ENCODE measurements at places on chromosomes 2 and 18.
A peak's percentile ranks its signal among the peaks of the same experiment; 100 is the strongest.

DNA sequence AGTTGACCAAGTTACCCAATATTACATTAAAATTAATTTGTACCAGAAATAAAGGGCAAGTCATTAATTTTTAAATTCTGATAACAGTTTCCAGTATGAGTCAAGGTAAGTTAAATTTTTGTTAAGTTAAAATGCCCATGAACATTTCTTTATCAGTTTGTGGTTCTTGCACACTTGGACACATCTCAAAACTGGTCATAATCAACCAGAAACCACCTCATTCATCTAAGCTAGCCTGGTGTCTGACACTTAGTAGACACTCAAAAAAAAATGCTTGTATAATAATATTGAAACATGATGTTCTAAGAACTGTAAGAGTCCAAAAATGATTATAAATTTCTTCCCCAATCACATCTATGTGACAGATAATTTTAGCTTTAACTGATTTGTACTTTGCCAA, 62.4 kb downstream of the SATB2 start:
- DNase-seq, result no peak

- DNase-seq, result no peak
These were observed 17.3 kb upstream of the NEUROD1 start for GRCh38 chr2:181697571-181697970.

DNA sequence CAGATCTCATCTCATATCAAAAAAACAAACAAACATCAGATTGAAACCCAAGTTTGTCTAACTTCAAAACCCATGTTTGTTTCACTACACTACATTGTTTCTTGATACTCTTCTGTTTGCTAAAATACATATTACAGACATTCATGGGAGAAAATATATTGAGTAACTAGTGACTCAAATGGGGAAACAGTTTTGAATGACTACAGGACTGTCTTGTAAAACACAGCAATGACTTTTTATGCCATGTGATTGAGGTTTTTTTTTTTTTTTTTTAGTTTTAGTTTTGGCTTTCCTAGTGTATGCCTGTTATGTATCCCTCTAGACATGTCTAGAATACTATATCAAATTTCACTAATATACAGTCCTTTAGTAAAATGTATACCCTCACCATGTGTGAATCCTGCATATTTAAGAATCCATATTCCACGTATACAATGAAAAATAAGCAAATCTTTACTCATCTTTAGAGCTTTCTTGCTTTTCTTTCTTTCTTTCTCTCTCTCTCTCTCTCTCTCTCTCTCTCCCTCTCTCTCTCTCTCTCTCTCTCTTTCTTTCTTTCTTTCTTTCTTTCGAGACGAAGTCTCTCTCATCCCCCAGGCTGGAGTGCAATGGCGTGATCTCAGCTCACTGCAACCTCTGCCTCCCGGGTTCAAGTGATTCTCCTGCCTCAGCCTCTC, 46.6 kb upstream of the SERTAD2 start:
- peak; percentile 63 for DNase-seq

DNA sequence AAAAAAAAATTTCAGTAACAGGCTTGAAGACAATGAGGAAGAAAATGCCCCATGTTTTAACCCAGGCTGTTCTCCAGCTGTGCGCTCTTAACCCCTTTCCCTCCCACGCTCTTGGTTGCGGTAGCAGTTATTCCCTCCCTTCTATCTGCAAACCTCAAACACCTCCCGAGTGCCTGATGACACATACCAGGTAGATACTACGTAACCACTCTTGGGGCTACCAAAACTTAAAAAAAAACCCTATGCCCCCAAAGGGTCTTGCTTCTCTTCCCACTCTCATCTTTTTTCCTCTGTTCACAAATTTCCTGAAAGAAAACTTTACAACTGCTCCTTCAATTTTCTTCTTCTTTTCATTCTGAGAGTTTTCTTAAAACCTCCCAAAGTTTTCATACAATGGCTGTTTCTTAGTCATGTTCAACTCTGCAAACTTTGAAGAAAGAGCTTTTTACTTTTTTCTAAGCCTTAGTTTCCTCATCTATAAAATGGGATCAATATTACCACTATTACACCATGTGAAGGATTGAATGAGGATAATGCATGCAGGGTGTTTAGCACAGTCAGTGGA, 4.9 kb upstream of the DRC1 start:
- no peak for DNase-seq

DNA sequence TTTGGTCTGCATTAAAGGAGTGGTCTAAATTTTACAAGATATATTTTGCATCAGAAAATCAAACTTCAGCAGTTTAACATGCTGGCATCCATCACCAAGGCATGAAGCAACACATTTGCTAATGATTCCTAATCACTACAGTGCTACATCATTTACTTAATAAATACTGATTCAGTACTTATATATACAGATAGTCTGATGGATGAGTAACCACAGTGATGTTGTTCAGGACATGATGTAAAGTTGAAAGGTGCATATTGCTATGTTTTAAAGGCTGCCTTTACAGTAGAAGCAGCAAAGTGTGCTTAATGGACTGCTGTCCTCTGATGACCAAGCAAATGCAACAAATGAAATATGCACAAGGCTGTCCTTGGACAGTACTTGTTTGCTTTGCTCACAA, 11.1 kb downstream of the SUPT7L start:
- DNase-seq, result no peak

DNA sequence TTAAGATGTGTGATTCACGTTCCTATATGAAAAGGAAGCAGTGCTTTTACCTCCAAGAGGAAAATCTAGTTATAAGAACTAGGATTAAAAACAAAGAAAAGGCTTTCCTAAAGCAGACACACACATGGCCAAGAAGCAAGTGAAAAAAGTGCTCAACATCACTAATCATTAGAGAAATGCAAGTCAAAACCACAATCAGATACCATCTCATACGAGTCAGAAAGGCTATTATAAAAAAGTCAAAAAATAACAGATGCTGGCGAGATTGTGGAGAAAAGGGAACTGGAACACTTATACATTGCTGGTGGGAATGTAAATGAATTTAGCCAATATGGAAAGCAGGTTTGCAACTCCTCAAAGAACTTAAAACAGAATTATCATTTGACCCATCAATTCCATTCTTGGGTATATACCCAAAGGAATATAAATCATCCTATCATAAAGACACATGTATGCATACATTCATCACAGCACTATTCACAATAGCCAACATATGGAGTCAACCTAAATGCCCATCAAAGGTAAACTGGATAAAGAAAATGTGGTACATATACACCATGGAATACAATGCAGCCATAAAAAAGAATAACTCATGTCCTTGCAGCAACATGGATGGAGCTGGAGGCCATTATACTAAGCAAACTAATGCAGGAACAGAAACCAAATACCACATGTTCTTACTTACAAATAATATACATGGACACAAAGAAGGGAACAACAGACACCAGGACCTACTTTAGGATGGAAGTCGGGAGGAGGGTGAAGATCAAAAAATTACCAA, 285.3 kb downstream of the RAD51AP2 start:
- no peak for DNase-seq

- no peak for DNase-seq
These were observed 173.8 kb downstream of the TRIB2 start for GRCh38 chr2:12890481-12890991.

- no peak for DNase-seq
These were observed 233.2 kb upstream of the PARD3B start for GRCh38 chr2:204312105-204312504.

DNA sequence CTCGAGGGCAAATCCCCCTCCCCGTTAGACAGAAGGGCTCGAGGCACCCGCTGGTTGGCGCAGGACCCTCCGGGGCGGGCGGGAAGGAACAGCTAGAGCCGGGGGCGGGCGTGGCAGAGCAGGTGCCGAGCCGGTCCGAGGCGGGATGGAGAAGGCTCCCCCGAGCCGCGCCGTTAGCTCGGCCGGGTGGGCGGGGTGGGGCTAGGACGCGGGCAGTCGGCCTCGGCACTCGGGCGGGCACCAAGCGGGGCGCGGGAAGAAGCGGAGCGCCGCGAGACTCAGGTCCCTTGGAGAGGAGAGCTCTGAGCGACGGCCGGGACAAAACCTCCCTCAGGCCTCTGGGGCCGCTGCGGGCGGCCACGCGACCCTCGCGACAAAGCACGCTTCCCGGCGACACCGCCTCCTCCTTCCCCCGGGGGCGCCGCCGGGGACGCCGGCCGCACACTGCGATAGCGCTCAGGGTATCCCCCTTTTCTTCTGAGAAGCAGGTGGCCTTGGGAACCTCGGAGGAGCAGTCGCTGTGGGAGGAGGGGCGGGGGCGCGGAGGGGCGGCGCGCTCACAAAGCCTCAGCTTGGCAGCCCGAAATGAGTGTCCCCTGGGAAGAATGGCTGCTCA, 721 bp downstream of the FHOD3 start:
- no peak for DNase-seq

- DNase-seq, result peak; percentile 35
These were observed 8.2 kb downstream of the CNNM3 start for GRCh38 chr2:96824079-96824870.

- DNase-seq, result no peak
These were observed 1649.7 kb downstream of the LRP1B start for GRCh38 chr2:140481136-140481535.

- no peak for DNase-seq
These were observed 74.3 kb downstream of the GREB1L start for GRCh38 chr18:21316296-21316695.

DNA sequence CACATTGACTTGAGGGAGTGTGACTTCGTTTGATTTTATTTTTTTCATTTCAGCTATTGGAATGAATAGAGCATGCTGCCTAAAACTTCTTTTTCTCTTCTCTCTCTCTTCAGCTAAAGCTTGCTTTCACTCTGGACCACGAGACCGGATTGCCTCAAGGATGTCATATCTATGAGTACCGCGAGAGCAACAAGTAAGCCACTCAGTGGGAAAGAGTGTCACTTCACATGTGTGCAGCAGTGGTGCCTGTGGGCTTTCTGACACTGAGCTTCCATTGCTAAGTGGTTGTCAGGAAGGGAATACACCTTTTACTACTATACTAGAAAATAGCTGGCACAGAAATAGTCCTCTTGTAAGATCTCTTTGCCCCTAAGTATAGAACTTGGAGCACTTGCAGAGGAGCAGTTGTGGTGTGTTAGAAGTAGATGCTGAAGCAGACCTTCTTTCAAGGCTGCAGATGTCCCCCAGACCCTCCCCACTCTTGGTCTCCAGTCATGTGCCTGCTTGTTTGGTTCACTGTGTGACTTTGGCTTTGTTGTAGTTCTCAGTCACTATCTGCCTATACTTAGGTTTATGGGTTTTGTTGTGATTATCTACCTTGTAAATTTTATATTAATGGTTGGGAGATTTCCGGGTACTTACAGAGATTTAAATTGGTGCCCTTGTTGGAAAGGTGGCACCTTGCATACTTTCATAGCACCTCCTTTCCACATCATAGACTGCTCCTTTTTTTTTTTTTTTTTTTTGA, 78.5 kb upstream of the ALPP start:
- no peak for DNase-seq

DNA sequence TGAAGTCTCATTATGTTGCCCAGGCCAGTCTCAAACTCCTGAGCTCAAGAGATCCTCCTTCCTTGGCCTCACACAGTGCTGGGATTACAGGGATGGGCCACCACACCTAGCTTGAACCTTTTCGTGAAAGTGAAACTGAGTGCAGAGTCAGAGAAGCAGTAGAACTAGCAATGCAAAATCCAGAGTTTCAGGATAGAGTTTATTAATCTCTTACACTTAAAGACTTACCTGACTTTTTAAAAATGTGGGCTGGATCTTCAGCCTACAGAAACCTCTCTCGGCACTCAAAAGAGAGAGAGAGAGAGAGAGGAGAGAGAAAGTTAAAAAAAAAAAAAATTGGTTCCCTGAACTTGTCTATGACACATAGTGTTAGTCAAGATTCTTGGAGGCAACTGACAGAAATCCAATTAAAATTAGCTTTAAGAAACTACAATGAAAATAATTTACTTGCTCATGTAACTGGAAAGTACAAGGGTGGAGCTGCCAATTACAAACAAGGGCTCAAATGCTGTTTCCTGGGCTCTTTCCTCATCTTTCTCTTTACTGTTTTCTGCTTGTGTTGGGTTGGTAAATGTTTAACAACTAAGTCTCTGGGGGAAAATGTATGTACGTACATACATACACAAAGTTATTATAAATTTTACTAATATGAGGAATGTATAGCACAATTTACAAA, 98.1 kb upstream of the CERS6 start:
- DNase-seq, result peak; percentile 40

GRCh38 chr2:66790651-66791181, 355.8 kb downstream of the MEIS1 start:
- DNase-seq, result no peak

- DNase-seq, result peak; percentile 59
These were observed 1.3 kb upstream of the DPYSL5 start for GRCh38 chr2:26846334-26847306.

GRCh38 chr2:10235909-10236550, 66.7 kb upstream of the HPCAL1 start:
- DNase-seq, result no peak

DNA sequence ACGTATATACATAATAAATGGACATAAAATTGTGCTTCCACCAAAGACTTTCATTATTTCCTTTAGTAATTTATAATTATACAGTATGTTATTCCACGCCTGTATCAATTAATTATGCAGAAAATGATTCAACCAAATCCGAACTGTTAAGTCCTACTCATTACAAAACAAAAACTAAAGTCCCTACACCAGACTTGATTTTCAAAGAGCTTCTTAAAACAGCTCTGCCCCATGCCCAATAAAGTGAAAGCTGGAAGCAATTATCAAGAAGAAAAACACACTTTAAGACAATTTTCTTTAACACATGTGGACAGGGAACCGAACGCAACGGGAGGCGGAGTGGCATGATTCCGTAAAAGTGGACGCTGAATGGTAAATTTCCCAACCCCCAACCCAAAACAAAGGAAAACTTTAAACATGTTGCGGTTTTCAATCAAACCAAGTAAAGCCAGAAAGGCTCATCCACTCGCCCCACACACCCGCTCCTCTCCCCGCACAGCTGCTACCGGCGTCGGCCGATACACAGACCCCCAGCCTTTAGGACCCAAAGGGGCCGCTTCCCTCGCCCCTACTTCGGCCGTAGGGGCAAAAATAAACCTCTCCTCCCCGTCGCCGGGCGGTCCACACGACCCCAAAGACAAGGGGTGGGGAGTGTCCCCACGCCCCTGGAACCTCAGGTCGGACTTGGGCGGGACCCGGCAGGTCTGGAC, 705 bp downstream of the YES1 start:
- DNase-seq, result no peak

DNA sequence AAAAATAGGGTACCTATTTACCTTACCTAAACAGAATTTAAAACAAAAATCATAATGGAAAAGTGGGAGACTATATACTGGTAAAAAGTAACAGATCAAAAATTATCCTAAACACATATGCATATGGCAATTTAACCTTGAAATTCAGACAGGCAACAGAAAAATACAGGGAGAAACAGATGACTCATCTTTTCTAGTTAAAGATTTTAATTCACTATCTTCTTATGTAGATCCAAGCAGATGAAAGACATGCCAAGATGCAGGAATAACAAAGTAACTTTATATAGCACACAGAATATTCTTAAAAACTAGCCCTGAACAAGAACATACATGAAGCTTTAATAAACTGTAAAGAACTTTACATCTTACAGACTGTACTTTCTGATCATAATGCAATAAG, 30.9 kb downstream of the PRPF40A start:
- DNase-seq, result no peak

DNA sequence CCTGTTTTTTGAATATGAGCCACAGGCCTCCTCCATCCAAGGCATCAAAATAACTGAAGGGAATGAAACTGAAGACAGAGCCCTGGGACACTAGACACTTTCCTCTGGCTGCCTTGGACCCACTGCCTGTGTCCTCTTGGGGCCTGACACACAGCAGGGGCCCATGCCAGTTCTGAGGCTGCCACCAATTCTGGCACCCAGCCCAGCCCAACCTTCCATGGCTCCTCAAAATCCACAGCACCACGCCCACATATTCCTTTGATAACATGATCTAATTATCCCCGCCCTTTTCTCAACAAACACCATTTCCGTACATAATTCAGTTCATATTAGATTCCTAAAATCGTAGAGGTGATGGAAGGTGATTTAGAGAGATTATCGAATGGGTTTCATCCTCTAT, 64.2 kb downstream of the EMX1 start:
- DNase-seq, result no peak

Data from renal cortical epithelial cell (primary cell).